ENCODE measurements at places on chromosomes 7 and 10. TPM values are rescaled to one million over a fixed set of nuclear protein-coding genes. Genes with fewer than 3 reads are reported as not detected.

SNCG gene
- 8.7 TPM for total RNA-seq

LRGUK gene
- under 0.01 TPM for total RNA-seq

VAX1 gene
- not detected for total RNA-seq

CDC14C gene
- total RNA-seq: 0.17 TPM

SYNPO2L gene
- total RNA-seq: under 0.01 TPM

CYP3A4 gene
- not detected for total RNA-seq

PTF1A gene
- total RNA-seq: not detected

CLDN4 gene
- 0.26 TPM for total RNA-seq

BCL7B gene
- total RNA-seq: 20.0 TPM

NEURL1 gene
- not detected for total RNA-seq
